ENCODE measurements at places on chromosomes 1 and 21.

- no peak for DNase-seq
Measured at GRCh38 chr1:20290624-20291597, at the start of gene VWA5B1. TSS of gene VWA5B1 (plus strand) at chr1:20290875. CDS start at chr1:20310602, 19,727 bp downstream.

DNA sequence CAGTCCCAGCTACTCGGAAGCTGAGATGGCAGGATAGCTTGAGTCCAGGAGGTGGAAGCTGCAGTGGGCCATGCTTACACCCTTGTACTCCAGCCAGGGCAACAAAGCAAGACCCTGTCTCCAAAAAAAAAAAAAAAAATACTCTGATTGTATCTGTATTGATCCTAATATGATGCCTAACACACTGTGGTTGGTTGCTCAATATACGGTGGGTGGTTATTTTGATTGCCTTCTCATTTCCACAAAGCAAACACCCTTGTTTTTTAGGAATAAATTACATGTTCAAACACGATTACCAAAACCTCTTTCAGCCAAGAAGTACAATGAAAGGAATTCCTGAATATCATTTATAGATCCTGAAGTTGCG is 3.4 kb downstream of the EGLN1 start:
- no peak for DNase-seq

GRCh38 chr1:199170711-199171110 is 531.9 kb downstream of the PTPRC start:
- DNase-seq, result no peak

DNA sequence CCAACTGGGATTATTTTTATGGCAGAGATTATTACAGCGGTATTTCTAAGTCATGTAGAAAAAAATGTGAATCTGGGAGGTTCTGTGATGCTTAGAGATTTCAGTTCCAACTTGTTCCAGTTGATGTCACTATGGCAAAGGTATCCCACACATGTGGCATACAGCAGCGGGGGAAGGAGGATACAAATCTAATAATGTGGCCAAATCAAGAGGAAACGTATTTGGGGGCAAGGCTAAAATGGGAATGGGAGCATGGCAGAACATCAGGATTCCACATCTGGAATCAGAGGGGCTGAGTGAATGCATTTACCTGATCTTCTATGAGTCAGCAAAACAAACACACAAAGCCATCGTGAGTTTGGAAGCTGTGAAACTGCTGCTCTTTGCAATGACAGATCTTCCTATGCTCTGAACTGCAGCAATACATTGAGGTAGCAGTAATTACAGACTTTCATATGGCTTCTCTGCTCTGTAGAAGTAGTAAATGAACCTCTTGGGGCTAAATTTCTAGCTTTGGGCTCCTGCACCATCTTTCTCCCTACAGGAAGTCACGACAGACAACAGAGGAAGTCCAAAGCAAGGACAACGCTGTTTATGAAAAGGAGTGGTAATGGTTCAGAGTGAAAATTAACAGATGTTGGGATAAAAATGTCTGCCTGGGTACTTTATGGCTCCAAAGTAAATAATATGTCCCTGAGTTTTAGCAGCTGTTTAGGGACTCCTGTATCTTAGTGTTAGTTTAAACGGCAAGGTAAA is 55.5 kb downstream of the GABPA start:
- no peak for DNase-seq

DNA sequence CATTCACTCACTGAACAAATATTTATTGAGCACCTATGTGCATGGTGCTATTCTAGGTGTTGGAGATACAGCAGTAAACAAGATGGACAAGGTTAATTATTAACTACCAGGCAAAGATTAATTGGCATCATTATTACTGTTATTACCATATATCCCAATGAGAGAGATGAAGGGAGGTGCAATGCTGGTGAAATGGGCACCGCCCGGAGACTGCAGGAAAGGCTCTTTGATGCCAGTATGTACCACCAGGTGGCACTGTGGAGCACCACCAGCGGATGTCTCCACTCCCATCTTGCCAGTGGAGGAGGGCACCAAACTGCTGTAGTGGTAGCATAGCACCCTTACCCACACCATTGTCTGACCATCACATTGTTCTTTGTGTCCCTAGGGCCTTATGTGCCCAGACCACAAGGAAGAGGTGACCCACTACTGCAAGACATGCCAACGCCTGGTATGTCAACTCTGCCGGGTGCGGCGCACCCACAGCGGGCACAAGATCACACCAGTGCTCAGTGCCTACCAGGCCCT is 3.0 kb downstream of the TRIM46 start:
- peak; percentile 71 for DNase-seq

DNA sequence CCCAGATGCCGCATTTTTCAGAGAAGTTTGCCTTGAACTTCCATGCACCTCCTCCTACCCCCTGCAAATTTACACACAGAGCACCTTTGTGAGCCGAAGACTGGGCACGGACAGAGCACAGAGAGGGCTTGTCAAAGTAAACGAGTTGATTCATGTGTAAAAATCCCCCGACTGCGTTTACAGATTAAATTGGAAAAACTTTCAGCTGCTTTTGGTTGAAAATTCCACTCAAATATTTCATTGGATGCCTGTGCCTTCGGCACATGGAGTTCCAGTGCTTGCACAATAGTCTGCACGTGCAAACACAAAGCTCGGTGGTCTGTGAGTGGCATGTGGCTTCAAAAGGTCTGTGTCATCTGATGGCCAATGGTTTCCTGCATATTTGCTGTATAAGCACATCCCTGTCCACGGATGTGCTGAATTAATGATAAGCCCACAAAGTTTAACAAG is 177.5 kb downstream of the SETD4 start:
- DNase-seq, result no peak

GRCh38 chr1:10304295-10304694 is 93.9 kb downstream of the KIF1B start:
- no peak for DNase-seq

GRCh38 chr1:24822887-24823286 is 77.6 kb downstream of the CLIC4 start:
- no peak for DNase-seq

- DNase-seq, result no peak
Measured at GRCh38 chr1:115452600-115453329, 114.7 kb upstream of the NGF start.

GRCh38 chr21:45381036-45381787 is 23.8 kb upstream of the COL18A1 start:
- DNase-seq, result no peak

DNA sequence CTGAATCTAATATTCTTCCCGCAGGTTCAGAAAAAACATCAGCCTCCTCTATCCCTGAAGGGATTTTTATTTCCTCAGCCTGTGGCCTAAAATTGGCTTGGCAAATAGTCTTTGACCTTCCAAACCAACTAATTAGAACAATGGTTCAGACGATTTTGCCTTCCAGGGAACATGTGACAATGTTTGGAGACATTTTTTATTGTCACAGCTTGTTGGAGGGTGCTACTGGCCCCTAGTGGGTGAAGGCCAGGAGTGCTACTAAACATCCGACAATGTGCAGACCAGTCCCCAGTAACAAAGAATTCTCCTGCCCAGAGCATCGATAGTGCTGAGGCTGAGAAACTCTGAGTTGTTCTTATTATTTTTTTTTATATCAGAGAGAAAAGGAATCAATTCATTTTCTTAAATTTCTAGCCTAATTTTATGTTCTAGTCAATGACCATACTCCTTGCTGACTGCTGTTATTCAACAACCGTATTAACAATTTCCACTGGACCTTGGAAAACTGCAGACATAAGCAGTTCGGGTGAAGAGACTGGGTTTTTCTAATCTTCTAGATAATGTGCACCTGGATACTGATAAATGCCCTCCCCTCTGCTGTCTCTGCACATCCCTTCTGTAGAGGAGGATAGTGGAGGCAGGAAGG is 280.7 kb downstream of the LMX1A start:
- DNase-seq, result no peak

GRCh38 chr1:207766569-207766968 is 14.7 kb downstream of the CD46 start:
- no peak for DNase-seq

DNA sequence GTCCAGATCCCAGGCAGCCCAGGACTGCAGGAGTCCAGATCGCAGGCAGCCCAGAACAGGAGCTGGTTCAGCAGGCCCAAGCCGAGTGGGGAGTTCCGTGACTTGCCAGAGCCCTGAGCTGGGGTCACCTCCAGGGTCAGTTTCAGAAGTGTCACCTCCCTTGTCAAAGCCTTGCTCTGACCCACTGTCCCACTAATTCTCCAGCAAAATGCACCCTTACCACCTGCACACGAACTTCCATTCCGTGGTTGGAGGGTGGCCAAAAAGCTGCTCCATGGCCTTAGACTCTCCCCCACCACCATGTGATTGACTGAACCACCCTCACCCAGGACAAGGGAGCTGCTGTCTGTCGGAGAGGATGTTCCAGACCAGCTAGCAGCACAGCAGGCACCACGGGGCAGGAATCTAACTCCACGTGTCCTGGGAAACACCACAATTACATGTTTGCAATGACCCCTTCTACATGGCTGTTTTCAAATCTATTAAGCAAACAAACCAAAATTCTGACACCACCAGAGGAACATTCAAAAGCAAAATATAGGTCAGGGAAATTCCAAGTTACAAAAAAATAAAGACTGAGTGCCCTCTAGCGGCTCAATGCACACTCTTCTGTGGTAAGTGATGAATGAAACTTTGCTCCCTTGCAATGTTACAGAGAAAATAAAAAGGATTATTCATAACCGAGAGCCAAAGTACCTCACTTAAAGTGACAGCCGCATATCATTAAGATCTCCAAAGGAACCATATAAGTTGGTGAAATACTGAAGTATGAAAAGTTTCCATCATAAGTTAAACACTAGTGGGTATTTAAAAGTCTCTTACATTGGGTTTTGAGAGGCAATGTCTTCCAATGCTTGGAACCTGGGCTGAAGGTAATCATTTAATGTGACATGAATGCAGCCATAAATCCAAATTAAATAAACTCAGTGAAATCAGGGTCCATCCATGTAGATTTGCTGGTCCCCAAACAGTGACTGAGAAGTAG is 76.3 kb downstream of the NPHP4 start:
- DNase-seq, result no peak

GRCh38 chr21:31354604-31355443 is 10.8 kb upstream of the TIAM1 start:
- DNase-seq, result peak; percentile 49

DNA sequence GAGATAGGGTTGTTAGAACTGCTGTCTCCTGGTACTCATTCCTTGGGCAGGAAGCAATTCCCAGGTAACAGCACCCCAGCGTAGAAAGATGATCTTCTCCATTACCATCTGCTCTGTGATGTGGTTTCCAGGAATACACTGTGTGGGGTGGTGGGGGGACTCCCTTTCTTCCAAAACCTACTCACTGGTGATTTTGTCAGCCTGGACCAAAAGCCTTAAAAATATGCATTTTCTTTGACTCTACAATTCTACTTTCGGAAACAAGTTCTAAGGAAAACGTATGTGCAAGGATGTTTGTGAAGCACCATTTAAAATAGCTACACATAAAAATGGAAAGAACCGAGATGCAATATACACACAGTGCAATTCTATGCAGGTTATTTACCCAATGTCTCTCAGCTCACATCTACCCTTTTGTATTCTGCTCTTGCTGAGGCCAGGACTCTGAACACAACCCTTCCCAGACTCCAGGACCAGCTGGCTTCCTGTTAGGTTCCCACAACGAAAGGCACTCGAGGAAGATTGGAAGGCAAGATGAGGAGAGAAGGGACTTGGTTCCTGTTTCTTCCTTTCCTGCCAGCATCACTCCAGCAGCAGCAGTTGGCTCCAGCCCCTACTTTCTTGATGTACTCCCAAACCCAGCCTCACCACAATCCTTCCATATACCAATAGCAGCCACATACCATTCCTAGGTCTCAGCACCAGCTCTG is 33.0 kb upstream of the GJB5 start:
- DNase-seq, result no peak

- DNase-seq, result no peak
Measured at GRCh38 chr1:223109581-223110026, 33.4 kb downstream of the TLR5 start.

DNA sequence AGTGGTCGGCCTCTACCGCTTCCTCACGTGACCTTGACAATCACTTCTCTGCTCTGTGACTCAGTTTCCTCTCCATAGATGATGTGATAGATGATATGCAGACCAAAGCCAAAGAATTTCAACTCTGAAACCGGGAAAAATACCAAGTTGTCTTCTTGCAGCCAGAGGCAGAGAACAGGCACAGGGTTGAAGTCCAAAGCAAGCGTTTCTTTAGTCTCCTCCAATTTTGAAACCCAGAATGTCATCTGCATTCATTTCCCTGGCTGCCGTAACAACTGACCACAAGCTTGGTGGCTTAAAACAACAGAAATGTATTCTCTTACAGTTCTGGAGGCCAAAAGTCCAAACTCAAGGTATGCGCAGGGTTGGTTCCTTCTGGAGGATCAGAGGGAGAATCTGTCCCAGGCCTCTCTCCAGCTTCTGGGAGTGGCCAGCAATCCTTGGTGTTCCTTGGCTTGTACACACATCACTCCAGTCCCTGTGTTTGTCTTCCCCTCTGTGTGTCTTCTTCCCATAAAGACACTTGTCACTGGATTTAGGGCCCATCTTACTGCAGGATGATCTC is 30.3 kb upstream of the H6PD start:
- no peak for DNase-seq

- no peak for DNase-seq
Measured at GRCh38 chr1:117735045-117735992, 129.5 kb downstream of the TENT5C start.

- no peak for DNase-seq
Measured at GRCh38 chr21:44523567-44524413, 16.2 kb downstream of the KRTAP10-1 start.

DNA sequence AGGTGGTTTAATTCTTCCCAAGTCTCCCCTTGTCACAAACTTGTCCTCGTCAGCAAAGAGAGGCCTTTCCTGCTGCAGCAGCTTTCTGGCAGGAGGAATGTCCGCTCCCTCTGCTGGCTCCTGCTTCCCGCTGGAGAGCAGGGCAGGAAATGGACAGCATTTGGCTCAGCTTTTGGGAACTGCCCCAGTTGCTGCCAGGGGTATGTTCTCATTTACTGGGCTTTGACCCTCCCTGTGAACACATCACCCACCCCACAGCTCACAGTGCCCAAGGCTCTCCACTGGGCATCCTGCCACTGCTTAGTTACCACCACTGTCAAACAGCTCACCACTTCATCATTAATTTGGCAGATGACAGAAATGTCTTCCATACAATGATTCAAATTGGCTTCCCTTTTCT is 75.4 kb downstream of the MRPL37 start:
- no peak for DNase-seq

DNA sequence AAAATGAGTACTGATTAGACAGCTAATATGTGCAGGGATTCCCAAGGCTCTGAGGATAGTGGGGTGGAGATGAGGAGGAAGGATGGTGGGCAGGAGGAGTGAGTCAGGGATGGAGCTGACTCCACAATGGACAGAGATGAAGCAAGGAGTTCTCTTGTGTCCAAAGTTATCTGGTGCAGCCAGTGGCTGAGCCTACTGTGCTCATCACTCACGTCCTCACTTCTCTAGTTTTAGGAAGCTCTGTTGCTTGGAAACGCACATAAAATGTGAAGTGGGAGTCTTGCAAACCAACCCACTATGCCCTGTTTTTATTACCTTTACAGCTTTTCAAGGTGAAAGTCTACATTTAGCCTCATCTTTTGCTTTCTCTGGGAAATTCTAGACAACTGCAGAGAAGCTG is 36.5 kb upstream of the SAMD13 start:
- DNase-seq, result no peak

Measured in activated CD4-positive, CD25-positive, alpha-beta regulatory T cell treated with anti-CD3 and anti-CD28 coated beads, Interleukin-2, amount 50 U/mL, for 16 hours (primary cell).